ENCODE measurements at places on chromosomes 3 and 15.

- no peak for DNase-seq
Observed at GRCh38 chr3:52874160-52874701, 23.1 kb downstream of the STIMATE start.

DNA sequence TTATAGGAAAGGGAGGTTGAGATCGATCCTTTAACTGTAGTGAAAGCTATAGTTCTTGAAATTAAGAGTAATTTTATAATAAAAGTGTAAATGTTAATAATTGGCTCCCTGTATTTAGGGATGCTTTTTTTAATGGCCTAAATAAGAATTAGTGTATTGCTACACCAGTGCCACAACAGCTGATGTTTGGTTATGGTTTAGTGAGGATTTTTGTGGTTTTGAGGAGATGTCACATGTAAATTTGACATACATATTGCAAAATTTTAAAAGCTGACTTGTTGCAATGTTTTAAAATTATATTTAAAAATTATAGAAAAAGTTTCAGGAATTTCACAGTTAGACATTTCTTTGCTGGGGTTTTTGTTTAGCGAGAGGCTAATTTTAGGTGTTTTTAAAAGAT is 3.9 kb downstream of the TSC22D2 start:
- no peak for DNase-seq

DNA sequence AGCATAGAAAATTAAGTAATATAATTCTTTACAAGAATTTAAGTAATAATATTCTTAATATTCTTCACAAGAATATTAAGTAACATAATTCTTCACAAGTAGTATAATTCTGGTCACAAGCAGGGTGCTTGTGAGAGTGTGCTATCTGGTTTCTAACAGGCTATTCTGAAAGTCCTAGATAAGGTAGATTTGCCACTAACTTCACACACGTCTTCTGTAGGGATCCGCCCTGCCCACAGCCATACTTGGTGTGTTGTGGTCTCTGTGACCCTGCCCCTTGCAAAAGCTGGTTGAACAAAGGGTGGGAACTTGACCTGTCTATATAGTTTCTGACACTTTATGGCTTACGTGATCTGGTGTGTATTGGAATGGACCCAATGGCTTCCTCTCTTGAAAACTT is 253.4 kb upstream of the MDFIC2 start:
- no peak for DNase-seq

- DNase-seq, result no peak
Observed at GRCh38 chr3:21645121-21645897, 105.7 kb downstream of the ZNF385D start.

- DNase-seq, result no peak
Observed at GRCh38 chr3:48151807-48152427, 36.3 kb downstream of the CDC25A start.

DNA sequence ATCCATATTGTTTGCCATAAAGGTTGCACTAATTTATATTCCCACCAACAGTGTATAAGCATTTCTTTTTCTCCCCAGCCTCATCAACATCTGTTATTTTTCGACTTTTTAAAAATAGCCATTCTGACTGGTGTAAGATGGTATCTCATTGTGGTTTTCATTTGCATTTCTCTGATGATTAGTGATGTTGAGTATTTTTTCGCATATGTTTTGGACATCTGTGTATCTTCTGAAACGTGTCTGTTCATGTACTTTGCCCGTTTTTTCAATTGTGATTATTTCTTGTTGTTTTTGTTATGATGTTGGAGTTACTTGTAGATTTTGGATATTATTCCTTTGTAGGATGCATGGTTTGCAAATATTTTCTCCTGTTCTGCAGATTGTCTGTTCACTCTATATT is 46.5 kb downstream of the TP63 start:
- no peak for DNase-seq

DNA sequence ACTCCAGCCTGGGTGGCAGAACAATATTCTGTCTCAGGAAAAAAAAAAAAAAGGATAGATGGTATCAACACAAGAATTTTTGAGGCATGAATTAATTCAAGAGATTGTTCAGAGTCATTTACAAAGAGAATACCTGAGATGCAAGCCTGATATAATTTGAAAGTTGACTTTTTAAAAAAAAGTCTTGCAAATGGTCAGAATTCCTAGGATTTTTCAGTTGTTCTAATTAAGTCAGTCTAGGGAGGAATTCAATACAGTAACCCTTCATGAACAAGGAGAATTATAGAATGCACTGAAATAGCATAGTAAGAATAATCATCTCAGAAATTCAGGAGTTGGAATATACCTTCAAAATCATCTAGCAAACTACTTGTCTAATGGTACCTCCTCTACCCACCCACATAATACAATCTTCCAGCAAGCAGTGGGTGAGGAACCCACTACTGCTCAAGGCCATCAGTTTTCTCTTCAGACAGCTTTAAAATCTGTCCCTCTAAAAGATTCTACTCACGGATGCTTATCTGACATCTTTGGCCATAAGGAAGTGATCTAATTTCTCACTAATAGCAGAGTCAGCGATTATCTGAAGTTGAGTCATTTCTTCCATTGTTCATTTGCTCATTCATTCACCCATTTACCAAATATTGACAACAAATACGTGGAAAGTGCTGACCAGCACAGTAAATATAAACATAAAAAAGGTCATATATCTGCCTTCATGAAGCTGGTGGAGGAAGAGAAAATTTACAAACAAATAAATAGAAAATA is 159.6 kb downstream of the GREM1 start:
- DNase-seq, result no peak

- DNase-seq, result no peak
Observed at GRCh38 chr15:31338879-31339557, 12.4 kb downstream of the KLF13 start.

GRCh38 chr15:45670091-45670490 is 35.3 kb downstream of the SQOR start:
- DNase-seq, result no peak

- no peak for DNase-seq
Observed at GRCh38 chr3:132625613-132626012, 28.5 kb downstream of the ACKR4 start.

GRCh38 chr3:111812701-111813100 is 46.4 kb upstream of the PHLDB2 start:
- DNase-seq, result no peak

DNA sequence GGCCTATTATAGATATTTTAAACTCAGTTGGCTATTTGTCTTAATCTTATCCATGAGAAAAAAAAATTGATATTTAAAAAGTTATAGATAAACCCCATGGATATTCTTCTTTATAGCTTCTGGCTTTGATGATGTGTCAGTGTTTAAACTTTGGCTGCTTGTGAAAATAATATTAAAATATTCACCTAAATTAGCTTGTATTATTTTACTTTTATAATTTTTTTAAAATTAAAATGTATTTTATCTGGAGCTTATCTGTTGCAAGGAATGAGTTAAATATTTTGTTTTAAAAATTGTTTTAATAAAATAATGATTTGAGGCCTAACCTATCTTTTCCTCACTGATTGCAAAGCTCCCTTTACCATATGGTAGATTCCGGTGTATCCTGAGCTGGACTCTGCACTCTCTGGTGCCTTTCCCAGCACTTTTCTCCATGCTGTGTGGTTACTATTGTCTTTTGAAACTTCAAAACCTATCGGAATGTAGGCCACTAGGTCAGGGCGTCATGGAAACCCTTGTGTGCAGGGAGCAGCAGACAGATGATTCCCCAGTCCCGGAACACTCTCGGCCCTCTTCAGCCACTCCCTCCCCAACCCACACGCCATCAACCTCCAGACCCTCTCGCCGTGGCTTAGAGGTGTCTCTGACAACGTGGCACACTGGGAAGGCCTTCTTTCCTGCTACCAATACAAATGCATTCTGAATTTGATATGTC is 252.3 kb upstream of the ATP10A start:
- DNase-seq, result no peak

DNA sequence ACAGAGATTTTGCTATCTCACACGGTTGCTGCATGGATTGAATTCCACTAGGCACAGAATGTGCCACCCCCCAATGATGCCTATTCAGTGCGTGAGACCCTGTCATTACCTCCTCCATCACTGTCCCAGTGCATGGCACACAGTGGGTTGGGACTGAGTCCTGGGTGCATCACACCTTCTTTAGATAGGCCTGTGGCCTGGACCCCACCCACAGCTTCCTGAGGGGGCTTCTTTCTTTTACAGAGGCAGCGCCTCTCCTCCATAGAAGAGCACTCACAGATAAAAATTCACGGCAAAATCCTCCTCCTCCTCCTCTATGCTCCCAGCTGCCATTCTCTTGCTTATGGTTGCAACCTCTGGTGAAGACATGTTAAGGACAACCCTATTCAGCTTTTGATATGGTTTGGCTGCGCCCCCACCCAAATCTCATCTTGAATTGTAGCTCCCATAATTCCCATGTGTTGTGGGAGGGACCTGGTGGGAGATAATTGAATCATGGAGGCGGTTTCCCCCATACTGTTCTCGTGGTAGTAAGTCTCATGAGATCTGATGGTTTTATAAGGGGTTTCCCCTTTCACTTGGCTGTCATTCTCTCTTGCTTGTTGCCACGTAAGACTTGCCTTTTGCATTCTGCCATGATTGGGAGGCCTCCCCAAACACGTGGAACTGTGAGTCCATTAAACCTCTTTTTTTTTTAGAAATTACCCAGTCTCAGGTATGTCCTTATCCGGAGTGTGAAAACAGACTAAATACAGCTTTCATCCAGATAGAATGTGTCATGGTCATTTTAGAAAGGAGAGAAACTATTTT is 147.6 kb downstream of the KLF13 start:
- no peak for DNase-seq

DNA sequence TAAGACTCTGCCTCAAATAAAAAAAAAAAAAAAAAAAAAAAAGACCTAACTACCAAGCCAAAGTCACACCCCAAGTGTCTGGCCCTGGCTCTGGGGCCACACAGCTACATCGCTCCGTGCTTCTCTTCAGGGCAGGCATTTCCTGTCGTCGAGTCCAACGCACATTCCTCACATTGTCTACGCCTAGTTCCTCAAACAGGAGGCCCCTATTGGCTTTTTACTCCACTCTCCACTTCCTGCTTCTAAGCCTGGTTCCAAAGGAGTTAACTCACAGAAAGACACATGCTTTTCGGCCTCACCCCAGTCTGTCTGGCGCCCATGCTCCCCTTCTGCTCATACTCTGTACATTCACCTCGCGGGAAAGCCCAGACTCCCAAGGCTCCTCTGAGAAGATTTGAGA is 28.8 kb downstream of the KNG1 start:
- DNase-seq, result peak; percentile 3

- DNase-seq, result no peak
Observed at GRCh38 chr3:12484983-12485327, 675 bp downstream of the TSEN2 start.

- DNase-seq, result no peak
Observed at GRCh38 chr3:25854214-25854613, 64.3 kb downstream of the OXSM start.

DNA sequence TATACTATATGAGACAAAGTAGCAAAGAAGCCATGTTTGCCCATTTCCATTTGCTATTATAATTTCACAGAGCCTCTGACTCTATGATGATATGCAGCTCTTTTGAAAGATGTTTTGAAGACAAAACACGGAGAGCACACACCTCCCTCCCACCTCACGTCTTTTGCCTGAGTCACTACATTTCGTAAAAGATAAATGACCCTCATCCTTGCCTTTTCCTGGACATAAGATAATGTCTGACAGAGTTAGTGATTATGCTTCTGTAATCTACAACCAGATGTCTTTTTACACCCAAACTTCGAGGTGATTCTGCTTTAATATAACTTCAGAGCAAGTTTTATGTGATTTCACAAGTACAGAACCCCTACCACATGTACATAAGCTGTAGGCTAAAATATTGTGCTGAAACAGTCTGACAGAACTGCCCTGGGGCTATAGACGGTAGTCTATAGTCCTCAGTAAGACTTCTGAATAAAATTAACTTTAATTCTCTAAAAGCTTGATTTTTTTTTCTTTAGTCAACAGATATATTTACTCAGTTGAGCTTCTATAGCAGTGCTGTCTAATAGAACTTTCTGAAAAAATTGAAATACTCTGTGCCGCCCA is 99.9 kb downstream of the CD200R1L start:
- no peak for DNase-seq

All from CD4-positive, alpha-beta T cell treated with Interleukin-17A for 4 hours (primary cell).